ENCODE measurements at places on chromosomes 1 and 21. TPM values are rescaled to one million over a fixed set of nuclear protein-coding genes. Genes with fewer than 3 reads are reported as not detected.

Gene FLG2
- 0.21 TPM for total RNA-seq

Gene OR10J5
- not detected for total RNA-seq

Gene CD1B
- total RNA-seq = not detected

Gene AZIN2
- 3.8 TPM for total RNA-seq

All from tongue (tissue), 3 donors.